GM03348 (cell line): ENCODE measurements at places on chromosomes 6 and 20.
A peak's percentile ranks its signal among the peaks of the same experiment; 100 is the strongest.

DNA sequence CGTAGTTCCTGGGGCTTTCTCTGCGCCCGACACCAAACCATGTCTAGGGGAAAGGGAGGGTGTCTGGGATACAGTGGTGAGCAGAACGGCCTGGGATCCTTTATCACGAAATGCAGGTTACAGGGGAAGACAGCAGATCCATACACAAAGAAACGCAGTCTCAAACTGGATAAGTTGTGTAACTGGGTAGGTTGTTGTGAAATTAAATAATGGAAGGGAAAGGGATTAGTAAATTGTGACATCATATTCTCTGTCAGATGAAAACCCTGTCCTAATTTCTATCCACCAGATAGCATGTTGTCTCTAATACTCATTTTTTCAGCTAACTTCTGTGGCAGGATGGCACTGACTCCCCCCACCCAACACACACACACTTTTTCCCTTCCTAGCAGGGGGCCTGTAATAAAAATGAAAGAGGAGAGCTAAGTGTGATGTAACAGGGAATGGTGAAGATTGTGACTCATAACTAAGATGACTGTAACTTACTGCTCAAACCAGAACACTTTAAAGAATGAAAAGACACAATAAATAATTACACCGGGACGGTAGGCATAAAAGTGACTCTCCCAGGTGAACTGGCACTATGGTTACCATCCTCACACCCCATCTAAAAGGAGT is 769 bp upstream of the TRPC4AP start:
- DNase-seq: peak; percentile 55

- DNase-seq: peak; percentile 32
These were observed 19.0 kb upstream of the STX11 start for GRCh38 chr6:144131248-144131709.

DNA sequence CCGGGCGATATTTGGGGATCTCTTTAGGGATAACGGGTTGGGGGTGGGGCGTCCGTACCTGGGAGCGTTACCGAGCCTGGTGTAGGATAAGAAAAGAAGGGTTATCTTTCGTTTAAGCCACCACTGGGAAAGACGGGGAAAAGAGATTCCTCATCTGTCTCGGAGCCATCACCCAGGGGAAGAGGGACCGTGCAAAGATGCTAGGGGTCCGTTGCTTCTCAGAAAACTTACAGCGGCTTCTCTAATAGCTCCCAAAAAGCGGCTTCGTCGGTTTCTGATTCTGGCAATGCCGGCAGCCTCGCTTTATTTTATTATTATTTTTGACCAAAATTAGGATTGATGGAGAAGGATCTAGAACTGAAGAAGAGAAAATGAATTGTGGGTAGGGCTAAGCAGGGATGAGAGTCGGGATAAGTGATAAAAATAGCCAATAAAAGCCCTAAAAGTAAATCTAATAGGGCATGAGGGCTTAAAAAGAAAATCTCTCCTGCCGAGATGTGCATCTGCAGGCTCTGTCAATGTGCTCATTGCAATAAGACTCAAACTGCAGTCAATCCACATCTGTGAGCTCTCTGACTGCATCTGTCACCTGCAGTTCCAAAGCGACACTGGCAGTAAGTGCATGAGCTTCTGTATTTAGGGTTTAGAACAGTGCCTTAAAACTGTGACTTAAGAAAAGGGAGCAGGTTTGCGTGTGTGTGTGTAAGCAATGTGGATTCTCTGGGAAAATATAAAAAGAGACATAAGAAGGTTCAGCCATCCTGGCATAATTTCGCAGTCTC is 801 bp downstream of the TBPL1 start:
- no peak for DNase-seq

- no peak for DNase-seq
These were observed 31.2 kb upstream of the SPDEF start for GRCh38 chr6:34587325-34587724.

DNA sequence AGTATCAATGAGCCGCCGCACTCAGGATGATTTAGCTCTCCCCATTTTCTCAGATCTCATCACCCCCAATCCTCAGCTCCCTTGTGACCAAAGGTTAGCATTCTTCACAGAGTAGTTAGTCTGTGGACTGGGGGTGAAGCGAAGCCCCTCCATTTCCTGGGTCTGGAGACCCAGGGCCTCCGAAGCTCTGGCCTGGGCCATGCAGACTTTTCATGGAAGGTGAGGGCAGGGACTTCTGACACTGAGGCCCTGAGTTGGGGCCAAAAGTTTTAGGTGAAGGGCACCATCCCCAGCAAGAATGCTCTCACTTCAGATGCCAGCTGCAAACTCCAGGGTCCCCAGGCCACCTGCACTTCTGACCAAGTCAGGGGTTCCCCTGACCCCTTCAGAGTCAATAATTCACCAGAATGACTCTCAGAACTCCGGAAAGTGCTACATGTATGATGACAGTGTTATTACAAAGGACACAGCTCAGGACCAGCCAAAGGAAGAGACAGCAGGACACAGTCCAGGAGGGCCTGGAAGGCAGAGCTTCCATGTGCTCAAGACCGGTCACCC is 65.7 kb upstream of the DUSP22 start:
- no peak for DNase-seq

- no peak for DNase-seq
These were observed 138.7 kb downstream of the MYB start for GRCh38 chr6:135319819-135320218.

DNA sequence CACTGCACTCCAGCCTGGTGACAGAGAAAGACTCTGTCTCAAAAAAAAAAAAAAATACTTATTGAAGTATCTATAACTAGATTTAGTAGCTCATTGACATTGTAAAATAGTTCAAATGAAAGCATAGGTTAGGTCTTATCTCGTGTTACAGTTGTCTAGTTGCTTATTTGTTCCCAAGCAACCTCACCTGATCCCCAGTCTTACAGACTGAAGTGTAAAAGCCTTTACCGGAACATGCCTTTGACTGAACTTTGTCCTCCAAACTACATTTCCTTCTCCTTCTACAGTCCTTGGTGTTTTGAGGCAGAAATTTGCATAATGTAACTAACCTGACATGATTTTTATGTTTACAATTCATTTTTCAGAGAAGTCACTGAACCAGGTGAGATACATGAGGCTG is 61.0 kb downstream of the PKIB start:
- no peak for DNase-seq

GRCh38 chr6:130968476-130968875 is 94.6 kb downstream of the EPB41L2 start:
- DNase-seq: peak; percentile 11

- no peak for DNase-seq
These were observed 92.8 kb upstream of the SASH1 start for GRCh38 chr6:148249679-148250375.

DNA sequence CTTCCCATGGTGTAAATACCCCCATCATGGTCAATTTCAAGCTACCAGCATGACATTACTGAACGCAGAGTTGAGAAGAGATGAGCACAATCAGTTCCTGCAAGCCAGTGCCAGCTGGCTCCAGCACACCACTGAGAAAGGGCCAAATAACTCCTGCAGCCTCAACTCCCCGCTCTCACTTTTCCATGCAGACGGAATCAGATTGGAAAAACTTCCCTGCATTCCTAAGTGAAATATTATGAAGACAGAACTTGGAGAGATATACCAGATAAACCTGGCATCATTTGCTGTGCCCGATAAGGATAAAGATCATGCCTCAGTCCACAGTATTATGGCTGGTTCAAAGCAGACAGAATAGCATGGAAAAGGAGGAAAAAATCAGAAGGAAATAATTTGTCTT is 56.7 kb downstream of the FILIP1 start:
- DNase-seq: peak; percentile 21

DNA sequence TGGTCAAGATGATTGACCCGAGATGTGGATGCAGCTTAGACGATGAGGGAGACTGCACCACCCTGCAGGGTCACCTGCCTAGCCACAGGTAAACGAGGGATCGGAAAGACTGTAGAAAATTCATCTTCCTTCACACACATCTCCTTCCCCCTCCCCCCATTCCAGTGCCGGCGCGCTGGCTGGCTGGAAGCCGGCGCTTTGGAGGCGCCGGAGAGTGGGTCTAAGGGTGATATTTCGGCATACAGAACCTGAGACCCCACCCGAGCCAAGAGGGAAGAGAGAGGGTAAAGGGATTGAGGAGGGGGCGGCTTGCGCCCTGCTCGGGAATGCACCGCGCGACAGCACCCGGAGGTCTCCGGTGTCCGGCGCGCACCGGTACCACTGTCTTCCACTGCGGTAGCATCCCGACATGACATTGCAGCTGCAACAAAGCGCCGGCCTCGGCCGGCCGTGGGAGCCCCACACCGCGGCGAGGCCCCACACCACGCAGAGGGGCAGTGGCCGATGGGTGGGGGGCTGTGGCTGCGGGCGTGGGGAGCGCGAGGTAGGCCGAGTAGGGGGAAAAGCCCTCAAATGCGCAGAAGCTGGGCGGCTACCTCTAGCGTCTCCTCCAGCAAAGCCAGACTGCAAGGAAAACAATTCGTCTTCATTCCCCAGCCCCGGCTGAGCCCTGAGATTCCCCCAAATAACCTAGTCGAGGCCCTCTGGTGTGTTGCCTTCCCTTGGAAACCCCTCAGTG is 984 bp downstream of the TNFRSF21 start:
- DNase-seq: peak; percentile 54

GRCh38 chr20:46752728-46753127 is 43.3 kb downstream of the SLC2A10 start:
- peak; percentile 65 for DNase-seq

DNA sequence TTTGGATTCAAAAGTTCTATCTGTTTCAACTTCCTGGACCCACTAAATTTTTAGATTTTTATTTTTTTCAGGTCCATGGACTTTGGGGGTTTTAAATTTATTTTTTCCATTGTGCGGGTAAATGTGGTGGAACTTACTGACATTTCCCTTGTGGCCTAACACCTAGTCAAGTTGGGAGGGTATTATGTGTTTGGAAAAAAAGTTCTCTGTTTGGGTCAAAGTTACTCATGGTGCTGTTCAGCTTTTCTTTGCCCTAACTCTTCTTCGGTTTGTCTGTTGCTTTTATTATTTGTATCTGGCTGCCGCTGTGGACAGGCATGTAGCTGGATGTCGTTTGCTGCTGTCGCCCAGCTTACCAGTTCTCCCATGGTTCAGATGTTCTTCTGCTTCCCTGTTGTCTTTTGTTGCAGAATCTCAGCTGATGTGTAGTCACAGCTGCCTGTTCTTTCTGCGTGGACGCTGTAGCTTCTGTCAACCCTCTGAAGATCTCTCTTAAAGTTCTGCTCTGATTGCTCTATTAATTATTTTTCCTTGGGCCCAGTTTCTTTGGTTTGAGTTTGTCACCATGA is 7.9 kb downstream of the IGF2R start:
- DNase-seq: no peak

DNA sequence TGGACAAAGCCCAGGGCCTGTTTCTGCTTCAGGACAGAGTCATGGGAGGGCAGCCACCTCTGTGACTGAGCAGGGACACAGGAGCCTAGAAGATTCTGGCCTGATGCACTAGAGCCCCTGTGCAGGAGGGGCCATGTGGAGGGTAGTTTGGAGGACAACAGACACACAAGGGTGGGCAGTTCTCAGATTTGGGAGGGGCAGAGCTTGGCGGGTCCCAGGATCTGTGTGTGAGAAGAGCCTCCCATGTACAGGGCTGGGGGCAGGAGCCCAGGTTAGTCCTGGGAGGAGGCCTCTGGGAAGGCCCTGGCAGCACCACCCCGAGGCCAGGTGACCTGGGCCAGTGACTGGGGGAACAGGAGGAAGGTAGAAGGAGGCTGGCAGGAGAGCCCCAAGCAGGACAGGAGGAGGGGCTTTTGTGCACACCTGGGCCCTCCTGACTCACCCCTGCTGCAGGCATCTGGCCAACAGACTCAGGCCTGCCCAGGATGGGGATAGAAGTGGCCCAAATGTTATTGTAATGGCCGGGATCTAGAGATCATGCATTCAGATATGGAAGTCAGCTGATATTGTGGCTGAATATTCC is 1.4 kb upstream of the ULBP3 start:
- DNase-seq: no peak

- no peak for DNase-seq
These were observed 76.4 kb downstream of the PHACTR2 start for GRCh38 chr6:143754204-143754603.

DNA sequence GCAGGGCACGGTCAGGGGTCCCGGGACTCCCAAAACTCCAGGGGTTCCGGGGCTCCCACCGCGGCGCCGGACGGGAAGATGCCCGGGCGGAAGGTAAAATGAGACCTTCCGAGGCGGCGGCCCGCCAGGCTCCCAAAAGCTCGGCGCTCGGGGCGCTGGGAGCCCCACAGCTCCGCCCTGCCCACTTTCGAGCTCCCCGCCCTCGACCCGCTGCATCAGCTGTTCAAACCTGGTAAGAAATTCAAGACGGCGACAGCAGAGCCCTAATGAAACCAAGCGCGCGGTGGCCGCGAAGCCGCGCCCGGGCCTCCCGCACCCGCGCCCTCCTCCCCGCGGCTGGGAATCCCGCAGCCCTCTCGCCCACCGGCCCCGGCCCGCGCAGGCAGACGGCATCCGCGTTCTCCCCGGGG is 369 bp downstream of the SLC4A11 start:
- peak; percentile 80 for DNase-seq

GRCh38 chr6:34243901-34244884 is 4.6 kb downstream of the SMIM29 start:
- peak; percentile 93 for DNase-seq

DNA sequence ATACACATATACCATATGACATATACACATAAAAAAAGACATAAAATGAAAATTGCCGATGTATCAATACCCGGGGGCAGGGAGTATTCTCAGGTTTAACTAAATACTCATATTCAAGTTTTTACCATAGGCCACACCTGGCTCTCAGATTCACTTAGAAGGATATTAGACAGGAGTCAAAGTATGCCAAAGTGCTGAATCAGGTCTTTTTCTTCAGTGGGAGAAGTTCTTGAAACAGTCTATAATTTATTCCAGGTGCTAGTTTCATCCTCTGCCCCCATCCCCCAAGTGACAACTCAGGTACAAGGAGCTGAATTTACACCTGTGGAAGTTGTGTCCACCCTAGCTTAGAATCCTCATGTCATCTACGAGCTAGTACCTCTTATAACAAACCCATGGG is 8.5 kb upstream of the HLA-DRA start:
- DNase-seq: no peak

- DNase-seq: peak; percentile 74
These were observed 42.0 kb downstream of the IRAK1BP1 start for GRCh38 chr6:78909391-78909790.

DNA sequence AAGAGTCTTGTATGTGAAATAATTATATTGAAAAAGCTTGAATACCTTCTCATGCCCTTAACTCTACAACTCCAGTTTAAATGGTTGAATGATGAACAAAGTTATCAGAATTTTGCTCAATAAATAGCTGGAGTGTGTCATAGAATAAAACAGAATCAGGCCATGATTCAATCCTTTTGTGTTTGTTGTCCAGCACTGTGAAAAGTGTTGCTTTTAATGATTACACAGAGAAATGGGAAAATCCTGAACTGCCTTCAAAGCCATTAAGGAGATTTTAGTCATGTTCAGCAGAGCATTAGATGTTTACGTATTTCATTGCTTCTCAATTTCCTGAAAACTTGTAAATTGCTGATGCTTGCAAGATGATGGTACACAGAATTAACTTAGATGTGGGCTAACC is 262.9 kb upstream of the BTBD3 start:
- no peak for DNase-seq

GRCh38 chr20:12394786-12395185 is 477.1 kb downstream of the BTBD3 start:
- DNase-seq: no peak
